ENCODE measurements at places on chromosomes 16 and 17.

DNA sequence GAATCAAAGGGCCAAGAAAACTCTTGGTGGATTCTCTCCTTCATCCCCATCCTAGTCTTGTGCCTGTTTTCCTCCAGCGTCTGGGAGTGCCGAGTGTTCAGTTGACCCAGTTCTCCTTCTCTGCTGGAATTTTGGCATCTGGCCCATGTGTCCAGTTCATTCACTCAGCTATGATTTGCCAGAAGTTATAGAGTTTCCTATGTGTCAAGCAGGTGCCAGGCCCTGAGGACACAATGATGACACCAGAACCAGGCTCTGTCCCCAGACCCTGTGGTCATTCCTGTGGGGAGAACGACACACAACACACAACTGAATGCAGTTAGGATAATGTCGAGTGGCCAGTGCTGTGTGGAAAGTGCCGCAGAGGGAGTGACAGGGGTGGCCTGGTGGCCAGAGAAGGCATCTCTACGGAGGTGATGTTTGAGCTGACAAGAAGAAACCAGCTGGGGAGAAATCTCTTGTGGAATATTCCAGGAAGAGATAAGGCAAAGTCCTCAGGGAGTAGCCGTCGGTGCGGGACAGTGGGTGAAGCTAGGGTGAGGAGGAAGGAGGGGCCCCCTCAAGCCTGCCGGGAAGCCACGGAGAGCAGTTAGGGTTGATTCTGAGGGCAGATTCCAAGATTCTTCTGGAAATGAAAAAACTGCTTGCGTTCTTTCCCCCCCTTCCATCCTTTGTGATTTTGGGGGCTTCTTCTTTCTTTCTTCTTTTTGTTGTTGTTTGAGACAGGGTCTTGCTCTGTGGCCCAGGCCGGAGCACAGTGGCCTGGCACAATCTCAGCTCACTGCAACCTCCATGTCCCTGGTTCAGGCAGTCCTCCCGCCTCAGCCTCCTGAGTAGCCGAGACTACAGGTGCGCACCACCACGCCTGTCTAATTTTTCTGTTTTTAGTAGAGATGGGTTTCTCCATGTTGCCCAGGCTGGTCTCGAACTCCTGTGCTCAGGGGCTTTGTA is 35.8 kb upstream of the IL34 start:
- DNase-seq: no peak

- no peak for DNase-seq
Observed at GRCh38 chr16:12158428-12158827, 181.9 kb downstream of the SNX29 start.

GRCh38 chr17:37176723-37177122 is 199.1 kb upstream of the C17orf78 start:
- no peak for DNase-seq

GRCh38 chr16:84087466-84088151 is 29.1 kb downstream of the MBTPS1 start:
- DNase-seq: no peak

- DNase-seq: no peak
Observed at GRCh38 chr16:75342308-75342811, 90.9 kb upstream of the BCAR1 start.

GRCh38 chr17:57551321-57552079 is 193.6 kb downstream of the CCDC182 start:
- DNase-seq: no peak

DNA sequence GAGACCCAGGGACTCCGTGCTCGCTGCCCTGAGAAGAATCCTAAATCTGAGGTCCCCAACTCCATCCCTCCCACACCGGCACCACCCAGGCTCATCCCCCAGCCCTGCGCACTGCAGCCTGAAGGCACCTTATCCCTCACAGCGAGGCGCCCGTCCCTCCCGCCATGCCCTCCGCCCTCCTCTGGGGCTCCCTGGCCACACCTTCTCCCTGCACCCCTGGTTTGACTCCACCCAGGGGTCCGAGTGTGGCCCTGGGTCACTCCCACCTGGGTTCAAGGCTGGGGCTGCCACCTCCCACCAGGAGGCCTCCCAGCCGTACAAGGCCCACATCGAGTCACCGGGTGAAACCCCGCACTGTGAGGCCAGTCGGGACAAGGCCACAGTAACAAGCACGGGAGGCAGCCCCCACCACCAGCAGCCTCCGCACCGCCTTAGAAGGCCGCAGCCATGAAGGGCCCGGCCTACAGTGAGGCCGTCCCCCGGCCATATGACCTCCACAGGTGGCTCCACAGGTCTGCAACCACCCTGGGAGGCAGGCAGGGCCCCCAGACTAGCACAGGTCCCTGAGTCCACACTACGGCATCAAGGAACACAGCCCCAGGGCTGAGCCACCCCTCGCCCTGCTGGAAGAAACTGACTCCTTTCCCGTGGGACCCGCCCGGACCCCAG is 8.3 kb downstream of the HAGH start:
- no peak for DNase-seq

DNA sequence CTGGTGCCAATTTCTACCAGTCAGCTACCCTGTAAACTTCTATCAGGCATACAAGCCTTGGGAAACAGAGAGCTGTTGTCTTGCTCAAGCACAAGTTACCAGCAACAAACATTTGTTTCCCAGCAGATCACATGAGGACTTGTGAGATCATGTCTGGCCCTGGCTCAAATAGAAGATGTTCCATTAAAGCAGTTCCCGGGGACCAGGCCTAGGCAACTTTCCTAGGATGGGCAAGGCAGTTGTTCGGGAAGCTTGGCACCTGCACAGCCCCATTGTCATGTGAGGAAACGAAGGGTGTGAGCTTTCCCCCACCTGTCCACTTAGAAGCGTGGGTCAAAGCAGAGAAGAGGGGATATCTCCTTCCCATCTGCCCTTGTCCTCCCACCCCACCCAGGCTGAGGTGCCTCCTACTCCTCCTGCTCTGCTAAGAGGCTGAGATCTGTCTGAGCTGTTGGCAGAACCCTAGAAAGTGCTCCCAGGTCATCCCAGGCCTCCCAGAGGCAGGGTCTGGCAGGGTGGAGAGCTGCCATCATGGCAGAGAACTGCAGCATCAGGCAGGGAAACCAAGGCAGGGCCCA is 11.2 kb upstream of the SLC47A2 start:
- no peak for DNase-seq

- no peak for DNase-seq
Observed at GRCh38 chr17:5745111-5745813, 161.0 kb upstream of the NLRP1 start.

- DNase-seq: no peak
Observed at GRCh38 chr16:78762222-78762621, 662.8 kb downstream of the WWOX start.

GRCh38 chr17:55442953-55443683 is 21.5 kb upstream of the MMD start:
- no peak for DNase-seq

GRCh38 chr17:8117980-8118768 is at the start of gene ALOXE3:
Gene ALOXE3 (minus strand): TSS chr17:8118514. CDS start chr17:8117990, 524 bp downstream.
- no peak for DNase-seq

GRCh38 chr16:11145173-11145818 is 110.7 kb downstream of the SOCS1 start:
- DNase-seq: no peak
